ENCODE measurements at places on chromosomes 2 and 18. TPM values are rescaled to one million over a fixed set of nuclear protein-coding genes. Genes with fewer than 3 reads are reported as not detected.

The PPP1R1C gene
- not detected for total RNA-seq

The ATL2 gene
- total RNA-seq = 64.3 TPM

The PAX3 gene
- 4.8 TPM for total RNA-seq

The RGPD3 gene
- under 0.01 TPM for total RNA-seq

The RNF125 gene
- 2.3 TPM for total RNA-seq

The IL1A gene
- not detected for total RNA-seq

The MAP3K19 gene
- not detected for total RNA-seq

Measured in subcutaneous preadipocyte (primary cell).